Activated CD8-positive, alpha-beta T cell treated with anti-CD3 and anti-CD28 coated beads, Interleukin-2, amount 10 ng/mL, durations not matched to agents 7 days and 5 days (primary cell): ENCODE measurements at places on chromosomes 3 and 15.

DNA sequence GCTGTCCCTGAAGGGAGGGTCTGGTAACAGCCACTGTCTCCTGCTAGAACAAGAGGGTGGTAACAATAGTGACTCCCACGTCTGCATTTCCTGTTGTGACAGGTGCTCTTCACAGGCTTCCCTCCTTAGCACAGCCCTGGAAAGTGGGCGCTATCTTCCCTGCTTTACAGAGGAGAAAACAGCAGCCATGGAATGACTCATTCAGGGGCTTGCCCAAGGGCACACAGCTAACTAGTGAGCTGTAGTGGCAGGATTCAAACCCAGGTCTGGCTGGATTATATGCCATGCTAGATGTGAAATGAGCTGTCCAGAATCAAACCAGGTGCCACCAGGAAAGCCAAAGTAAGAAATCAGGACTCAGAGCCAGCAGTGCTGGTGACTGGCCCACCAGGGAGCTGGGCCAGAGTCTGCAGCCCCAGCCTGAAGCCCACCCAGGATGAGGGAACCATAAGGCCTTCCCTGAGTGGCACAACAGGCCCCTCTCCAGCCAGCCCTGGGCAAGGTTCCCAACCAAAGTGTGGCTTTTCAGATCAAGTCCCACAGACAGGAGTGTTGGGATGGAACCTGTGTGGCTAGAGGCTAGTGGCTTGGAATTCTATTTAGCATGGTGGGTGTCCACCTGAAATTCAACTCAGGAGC is 102.4 kb downstream of the ETFA start:
- DNase-seq: no peak

DNA sequence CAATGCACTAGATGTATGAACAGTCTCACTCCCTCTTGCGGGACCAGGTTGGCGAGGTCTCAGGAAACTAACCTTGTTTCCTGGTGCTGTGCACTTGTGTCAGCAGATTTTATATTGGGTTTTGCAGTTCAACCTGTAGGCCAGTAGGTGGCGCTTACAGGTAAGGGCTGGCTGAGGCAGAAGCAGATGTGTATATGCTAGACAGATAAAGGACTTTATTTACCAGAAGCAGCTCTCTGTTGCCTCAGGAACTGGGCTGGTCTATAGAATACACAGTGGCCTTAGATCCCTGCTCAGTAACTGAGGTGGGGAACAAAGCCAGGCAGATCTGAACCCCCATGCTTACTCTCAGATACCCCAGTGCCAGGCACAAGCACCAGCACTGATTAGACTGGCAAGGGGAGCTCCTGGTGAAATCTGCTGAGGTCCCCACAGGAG is 296.8 kb downstream of the DOCK3 start:
- DNase-seq: peak; percentile 72

DNA sequence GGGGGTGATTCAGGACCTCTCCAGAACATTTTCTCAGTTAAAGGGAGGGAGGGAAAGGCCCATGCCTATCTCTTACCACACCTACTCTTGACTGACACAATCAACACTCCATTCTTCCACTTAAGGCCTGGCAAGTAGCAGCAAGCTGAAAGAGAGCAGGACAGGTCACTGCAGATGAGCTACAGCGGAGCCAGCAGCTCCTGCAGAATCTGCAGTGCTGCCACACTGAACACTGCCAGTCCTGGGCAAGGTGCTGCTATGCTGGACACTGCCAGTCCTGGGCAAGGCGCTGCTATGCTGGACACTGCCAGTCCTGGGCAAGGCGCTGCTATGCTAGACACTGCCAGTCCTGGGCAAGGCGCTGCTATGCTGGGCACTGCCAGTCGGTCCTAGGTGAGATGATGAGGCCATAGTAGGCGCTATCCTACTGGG is 143.7 kb downstream of the MYLK start:
- no peak for DNase-seq

DNA sequence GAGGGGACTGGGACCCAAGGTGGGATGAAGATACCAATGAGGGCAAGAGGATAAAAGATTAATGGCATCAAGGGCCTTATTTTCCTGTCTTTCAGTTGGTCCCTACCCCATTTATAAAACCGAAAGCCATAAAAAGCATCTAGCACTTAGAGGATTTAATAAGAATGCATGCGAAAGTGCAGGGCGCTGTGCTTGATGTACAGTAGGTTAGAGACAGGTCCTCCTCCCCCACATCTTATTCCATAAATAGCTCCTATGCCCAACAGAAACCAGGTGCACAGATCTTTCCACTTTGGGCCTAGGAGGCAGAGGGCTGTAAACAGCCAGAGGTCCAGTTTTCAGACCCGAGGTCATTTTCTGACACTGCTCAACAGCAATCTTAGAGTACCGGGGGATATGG is 1.2 kb downstream of the LPCAT4 start:
- no peak for DNase-seq

DNA sequence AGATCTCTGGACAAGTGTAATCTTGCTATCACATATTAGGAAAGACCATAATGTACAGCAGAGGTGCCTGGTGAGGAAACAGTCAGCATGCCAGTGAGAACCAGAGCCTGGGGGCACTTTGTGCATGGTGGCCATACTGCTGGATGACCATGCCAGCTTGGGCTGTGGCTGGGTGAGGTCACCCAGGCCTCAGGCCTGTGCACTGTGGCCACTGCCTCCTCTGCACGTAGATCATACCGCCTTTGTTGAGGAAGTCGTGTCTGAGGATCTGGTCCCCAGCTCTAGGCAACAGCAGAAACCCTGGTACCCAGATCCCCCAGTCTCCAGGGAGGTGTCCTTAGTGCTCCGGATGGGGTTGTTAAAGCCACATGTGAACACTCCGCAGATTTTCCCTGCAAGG is 38.9 kb downstream of the ZNF710 start:
- no peak for DNase-seq

GRCh38 chr15:82105451-82106215 is 59.8 kb upstream of the MEX3B start:
- no peak for DNase-seq

DNA sequence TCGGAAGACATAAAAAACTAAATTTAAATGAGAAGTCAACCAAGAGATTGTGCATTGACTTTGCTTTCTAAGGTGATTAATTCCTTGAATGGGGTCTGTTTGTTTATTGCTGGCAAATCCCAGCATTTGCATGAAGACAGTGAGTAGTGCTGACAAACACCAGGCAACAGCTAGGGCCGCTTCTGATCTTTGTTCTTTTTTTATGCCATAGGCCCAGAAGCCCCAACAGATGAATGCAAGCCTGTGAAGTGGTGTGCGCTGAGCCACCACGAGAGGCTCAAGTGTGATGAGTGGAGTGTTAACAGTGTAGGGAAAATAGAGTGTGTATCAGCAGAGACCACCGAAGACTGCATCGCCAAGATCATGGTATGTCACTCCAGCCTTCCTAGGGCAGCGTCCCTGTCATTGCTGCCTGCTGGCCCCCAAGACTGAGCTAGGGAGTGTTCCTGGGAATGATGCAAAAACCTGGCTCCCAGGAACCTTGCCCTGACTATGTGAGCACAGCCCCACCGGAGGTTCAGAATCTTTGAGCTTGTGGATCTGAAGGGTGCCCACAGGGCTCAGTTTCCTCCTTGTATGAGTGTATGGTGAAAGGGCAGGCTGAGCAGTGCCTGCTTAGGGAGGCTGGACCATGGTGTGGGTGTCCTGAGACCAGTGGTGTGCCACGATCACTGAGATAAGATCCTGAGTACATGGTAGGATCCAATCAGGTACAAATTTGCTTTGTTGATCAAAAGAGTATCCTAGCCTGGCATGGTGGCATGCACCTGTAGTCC is 13.0 kb downstream of the TF start:
- no peak for DNase-seq

DNA sequence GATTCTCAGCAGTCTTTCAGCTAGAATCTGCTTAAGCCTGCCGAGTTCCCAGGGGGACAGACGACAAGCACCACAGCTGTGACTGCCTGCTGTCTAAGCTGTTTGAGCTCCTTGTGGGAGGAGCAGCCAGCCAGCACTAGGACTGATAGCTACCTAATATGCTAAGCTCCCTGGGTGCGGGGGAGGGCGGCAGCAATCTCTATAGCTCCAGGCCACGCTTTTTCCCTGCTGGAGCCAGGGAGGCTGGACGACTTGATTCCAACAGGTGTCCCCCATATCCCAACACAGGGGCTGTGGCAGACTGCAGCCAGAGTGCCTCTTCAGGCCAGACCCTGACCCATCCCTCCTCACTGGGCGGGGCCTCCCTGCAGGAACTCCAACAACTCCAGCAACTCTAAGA is 134.1 kb upstream of the ARPP21 start:
- DNase-seq: no peak
